ENCODE measurements at places on chromosomes 4 and X.
A peak's percentile ranks its signal among the peaks of the same experiment; 100 is the strongest.

GRCh38 chr4:51842167-51842553 lies 793 bp upstream of the DCUN1D4 start:
- peak; percentile 16 for DNase-seq

DNA sequence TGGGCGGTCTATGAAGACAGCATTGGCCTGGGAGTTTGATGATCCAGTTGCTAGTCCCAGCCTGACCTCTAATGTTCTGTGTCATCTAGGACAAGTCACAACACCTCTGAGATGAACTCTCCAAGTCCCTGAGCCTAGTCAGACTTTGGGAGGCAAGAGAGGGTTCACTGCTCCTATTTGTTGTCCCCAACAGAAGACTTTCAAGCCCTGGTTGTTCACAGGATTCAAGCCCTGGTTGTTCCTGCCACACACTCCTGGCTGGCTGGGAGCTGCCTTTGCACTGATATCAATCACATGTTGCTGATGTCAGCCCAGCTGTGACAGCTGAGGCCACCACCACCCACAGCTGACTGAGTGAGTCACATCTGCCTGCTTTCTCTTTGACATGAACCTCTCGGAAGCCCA lies 253.2 kb upstream of the RASGEF1B start:
- peak; percentile 80 for DNase-seq

GRCh38 chrX:23756165-23756564 lies 13.1 kb upstream of the ACOT9 start:
- DNase-seq, result peak; percentile 62

DNA sequence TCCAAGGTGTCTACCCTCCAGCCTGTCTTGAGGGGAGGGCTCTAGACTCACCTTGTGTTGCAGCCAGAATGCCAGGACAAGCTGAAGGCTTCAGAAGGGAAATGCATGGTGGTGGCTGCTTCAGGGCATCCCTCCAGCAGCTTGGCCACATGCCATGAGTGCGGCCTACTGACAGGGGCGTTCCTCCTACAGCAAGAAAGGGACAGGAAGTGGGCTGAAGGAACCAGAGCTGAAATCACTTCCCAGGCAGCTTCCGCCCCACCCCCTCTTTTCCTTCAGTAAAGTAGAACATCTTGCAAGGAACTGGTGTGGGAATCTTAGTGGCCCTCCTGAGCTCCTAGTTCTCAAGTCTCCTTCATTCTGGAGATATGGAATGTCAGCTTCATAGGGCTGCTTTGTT lies 167.5 kb upstream of the DGKK start:
- no peak for DNase-seq

GRCh38 chrX:27336466-27337091 lies 126.6 kb downstream of the PPP4R3C start:
- DNase-seq, result peak; percentile 37

DNA sequence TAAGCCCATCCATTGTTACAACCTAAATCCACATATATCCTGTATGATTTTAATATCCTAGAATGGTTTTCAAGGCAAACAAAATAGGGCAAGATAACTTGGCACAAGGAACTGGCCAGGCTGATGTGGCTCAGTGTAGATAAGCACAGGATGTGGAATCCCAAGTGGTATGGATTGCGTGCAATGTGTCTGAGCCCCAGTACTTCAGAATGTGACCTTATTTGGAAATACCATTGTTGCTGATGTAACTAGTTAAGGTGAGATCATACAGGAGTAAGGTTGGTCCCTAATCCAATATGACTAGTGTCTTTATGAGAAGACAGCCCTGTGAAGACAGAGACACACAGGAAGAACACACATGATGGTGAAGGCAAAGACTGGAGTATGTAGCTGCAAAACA lies 72.4 kb downstream of the IL21 start:
- DNase-seq, result peak; percentile 52

GRCh38 chrX:65451663-65452062 lies 82.9 kb downstream of the LAS1L start:
- no peak for DNase-seq

DNA sequence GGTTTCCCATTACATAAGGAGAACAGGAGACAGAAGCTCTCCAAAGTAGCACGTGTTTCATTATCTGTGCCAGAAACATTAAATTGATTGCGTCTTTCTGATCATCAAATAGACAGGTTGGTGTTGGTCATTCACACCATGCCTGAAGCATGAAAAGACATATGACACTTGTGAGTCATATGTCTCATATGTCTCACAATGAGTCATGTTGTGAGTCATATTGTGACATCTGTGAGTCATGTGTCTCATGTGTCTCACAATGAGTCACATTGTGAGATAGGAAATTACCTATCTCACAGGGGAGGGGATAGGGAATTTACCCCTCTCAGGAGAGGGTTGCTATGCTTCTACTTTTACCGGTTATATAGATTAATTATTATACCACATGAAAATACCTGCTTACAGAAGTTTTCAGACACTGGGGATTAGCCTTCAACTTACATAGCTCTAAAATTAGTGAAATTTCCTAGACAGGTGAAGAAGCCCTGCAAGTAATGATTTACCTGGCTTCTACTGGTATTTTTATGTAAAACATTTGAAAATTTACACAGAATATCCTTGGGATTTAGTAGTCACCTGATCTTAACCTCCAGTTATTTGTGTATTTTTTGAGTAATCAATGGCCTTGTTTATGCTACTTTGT lies 80.8 kb downstream of the NPFFR2 start:
- DNase-seq, result peak; percentile 24

DNA sequence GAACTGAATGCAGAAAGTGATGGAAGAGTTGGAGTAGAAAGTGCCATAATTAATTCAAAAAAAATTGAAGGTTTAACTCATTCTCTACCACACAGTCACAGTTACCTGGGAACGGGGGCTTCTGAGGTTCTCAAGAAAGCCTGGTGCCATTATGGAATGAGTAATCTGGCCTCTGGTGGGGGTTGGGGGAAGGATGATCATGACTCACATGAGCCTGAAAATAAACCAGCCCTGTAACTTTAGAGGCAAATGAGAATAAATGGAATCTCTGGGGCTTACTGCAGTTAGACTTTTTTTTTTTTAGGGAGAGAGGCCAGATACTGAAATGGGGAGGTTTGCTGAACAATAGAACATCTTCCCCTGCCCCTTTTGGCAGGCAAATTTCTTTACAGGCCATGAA lies 55.3 kb downstream of the SOD3 start:
- no peak for DNase-seq

DNA sequence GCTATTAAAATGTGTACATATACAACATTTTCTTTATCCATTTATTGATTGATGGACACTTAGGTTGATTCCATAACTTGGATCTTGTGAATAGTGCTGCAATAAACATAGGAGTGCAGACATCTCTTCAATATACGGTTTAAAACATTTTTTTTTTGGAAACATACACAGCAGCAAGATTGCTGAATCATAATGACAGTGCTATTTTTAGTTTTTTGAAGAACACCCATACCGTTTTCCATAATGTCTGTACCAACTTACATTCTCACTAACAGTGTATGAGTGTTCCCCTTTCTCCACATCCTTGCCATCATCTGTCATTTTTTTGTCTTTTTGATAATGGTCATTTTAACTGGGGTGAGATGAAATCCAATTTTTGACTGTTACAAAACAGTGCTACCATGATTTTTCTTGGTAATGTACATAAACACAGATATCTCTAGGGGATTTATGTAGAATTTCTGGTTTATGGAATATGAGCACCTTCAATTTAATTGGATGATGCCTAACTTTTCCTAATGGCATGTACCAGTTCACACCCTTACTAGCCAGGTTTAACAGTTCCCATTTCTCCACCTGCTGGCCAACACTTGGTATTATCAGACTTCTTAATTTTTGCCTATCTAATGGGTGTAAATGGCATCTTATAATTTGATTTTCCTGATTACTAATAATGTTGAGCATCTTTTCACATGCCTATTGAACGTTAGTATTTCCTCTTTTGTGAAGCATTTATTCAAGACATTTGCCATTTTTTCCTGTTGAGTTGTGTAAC lies 21.0 kb upstream of the TMSB15B start:
- DNase-seq, result no peak

DNA sequence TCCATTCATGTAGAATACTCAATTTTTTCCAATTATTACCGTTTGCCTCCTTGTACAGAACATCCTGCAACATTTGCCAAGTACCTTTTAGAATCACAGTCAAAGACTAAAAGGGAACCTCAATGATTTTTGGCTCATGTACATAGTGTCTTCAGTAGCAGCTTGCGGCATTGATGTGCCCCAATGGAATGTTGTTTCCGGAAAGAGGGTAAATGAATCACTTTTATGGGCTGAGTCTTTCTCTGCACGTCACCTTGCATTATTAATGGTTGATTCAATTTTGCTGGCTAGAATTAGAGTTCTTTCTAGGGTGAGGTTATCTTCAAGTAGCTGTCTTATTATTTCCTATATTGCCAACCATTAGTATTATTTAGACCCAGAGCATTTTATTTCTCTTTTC lies 116.9 kb upstream of the GABRA2 start:
- no peak for DNase-seq

DNA sequence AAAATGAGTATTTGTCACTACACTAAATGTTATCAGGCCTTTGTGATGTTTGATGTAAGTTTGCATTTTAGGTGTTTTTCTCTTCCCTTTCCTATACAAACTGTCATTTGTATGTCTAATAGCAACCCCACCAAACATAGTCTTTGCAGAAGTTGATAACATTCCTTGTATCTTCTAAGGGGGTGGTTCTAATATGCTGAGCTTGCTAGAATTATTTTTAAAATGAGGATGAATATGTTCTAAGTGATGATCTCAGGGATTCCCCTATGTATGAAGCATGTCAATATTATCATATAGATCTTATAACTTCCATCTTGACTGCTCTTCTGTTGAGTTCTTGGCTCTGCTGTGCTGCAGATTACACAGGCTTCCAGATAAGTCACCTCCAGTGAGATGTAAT lies 3.1 kb downstream of the CHM start:
- no peak for DNase-seq

DNA sequence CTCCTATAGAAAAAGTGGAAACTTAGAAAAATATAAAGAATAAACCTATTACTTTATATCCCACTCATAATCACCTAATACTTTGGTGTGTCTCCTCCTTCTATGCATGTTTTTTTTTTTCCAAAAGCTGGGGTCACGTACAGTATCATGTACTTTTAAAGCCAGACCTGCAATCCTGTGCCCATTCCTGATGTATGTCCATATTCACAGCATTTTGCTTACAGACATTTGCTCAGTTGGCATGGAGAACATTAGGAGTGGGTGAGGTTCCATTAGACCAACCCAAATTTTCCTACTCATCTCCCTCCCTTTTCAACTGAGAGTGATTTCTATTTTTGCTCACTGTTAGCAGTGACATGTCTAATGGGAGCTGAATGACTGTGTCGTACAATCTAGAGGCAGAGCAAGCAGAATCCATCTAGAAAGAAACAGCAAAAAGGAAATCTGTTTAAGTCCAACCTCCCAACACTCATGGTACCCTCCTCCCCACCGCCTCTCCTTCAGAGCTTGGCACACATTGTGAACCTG lies 195.6 kb upstream of the KLF3 start:
- DNase-seq, result no peak

- DNase-seq, result no peak
Measured at GRCh38 chr4:39319676-39320075, 46.5 kb downstream of the RFC1 start.

- DNase-seq, result no peak
Measured at GRCh38 chr4:89720981-89721380, 116.0 kb downstream of the SNCA start.

GRCh38 chrX:155871934-155872333 lies 9.2 kb upstream of the VAMP7 start:
- DNase-seq, result no peak

DNA sequence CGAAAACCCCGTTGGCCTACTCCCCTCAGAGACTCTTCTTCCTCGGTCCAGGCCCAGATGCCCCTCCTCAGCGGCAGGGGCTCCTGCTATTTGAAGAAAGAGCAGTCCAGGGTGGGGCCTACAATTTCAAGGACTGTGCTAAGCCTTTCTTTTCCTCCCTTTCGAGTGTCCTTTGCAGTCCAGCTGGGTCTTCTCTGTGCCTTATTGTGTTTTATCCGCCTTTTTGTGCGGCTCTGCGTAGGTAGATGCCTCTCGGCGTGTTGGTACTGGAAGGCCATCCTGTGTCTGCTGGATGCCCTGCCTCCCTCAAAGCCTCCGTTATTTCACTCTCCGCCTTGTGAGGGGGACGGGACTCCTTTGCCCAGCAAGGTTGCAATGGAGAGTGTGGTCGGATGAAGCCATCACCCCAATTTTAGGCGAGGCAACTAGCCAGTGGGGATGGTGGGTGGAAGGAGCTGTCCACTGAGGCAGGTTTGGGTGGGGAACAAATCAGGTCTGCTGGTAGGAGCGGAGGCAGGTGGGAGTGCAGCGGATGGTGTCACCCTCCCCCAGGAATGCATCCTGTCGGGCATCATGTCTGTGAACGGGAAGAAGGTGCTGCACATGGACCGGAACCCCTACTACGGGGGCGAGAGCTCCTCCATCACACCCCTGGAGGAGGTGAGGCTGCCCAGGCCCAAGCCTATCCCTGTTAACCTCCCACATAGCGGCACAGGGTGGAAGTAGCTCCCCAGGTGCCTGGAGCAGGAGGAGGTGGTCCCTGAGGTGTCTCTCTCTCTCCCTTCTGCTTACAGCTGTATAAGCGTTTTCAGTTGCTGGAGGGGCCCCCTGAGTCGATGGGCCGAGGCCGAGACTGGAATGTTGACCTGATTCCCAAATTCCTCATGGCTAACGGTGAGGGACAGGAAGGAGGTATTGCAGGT lies 1.3 kb downstream of the GDI1 start:
- no peak for DNase-seq

- no peak for DNase-seq
Measured at GRCh38 chr4:48431401-48431800, 51.7 kb upstream of the SLC10A4 start.

GRCh38 chrX:50470103-50471031 lies at the start of gene DGKK:
Gene DGKK (minus strand): TSS chrX:50470825. CDS start chrX:50470678, 147 bp downstream.
- DNase-seq, result no peak
